ENCODE measurements at places on chromosomes 2 and 18.

GRCh38 chr2:226882606-226883005 lies 46.8 kb downstream of the RHBDD1 start:
- DNase-seq: no peak

- DNase-seq: peak; percentile 27
Observed at GRCh38 chr2:216341121-216341520, 31.2 kb downstream of the MARCHF4 start.

DNA sequence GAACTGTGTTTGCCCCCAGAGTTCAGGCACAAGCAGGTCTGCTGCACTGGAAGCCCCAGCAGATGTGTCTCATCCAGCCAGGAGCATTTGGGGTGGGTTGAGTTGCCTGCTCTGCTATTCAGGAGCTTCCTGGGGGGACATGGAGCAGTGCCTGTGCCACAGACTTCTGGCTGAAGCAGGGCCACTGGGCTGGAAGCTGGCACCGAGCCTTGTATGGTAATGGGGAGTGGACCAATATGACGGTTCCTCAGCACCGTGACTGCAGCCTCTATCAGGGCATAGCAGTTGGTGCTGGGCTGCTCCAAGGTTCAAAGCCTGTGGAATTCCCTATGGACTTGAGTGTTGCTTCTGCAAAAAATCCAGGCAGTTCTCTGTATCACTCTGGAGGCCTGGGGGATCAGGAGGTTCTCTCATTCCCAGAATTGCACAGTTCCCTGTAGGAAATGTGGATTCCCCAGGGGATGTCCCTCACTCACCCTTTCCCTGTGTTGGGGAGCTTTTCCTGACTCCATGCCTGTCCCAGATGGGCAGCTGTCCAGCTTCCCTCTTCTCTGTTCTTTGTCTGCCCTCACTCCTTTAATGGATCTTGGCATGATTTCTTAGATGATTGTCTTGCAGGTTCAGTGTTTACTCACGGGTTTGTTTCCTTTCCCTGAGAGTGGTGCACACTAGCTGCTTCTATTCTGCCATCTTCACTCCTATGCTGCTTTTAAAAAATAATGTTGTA lies 37.2 kb upstream of the THSD7B start:
- no peak for DNase-seq

DNA sequence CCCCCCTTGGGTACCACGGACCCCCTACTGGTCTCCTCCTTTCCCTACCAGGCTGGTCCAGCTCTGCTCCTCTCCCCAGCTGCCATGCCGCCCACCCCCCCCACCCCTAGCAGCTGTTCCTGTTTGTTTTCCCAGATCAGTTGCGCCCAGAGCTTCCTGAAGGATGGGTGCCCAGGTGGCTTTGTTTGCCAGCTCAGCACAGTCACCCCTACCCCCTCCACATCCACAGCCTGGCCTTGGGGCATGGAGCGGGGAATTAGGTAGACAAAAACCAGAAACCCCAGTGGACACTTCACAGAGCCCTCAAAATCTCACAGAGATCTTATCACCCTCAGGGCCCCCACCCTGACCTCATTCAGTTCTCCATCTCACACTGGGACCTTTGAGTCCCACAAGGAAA lies 3.7 kb upstream of the CRYBA2 start:
- no peak for DNase-seq

- no peak for DNase-seq
Observed at GRCh38 chr2:106147159-106147558, 46.9 kb downstream of the UXS1 start.

Measured in femur (tissue), 1 donor.